Stimulated activated CD8-positive, alpha-beta memory T cell treated with anti-CD3 and anti-CD28 coated beads, Interleukin-4, amount 100 ng/mL, for 24 hours (primary cell): ENCODE measurements at places on chromosomes 2 and 18.

GRCh38 chr2:176583607-176584006 lies 314.4 kb downstream of the MTX2 start:
- no peak for DNase-seq

GRCh38 chr2:9439536-9439935 lies 16.1 kb downstream of the CPSF3 start:
- DNase-seq, result no peak

GRCh38 chr2:8675543-8675942 lies 6.3 kb upstream of the ID2 start:
- no peak for DNase-seq

- DNase-seq, result no peak
These were observed 122.7 kb downstream of the CAPN13 start for GRCh38 chr2:30684516-30684915.

GRCh38 chr2:216118474-216118873 lies 9.3 kb downstream of the XRCC5 start:
- DNase-seq, result no peak
